ENCODE measurements at places on chromosomes 7 and 10.

DNA sequence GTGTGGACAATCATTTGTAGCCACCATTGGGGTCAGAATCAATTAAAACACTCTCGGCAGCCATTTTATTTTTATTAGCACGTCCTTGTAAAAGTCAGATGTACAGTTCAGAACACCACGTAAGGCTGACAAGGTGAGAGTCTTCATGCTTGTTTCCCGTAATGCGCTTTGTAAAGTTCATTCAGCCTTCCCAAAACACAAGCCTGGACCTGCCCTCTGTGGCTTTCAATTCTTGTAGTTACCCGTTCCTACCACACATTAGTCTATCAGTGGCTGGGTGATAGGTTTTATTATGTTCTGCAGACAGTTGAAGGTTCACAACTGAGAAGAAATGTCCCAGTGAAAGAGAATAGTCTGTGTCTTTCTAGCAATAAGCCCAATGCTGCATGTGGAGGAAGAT lies 35.4 kb downstream of the GAD2 start:
- no peak for DNase-seq

- no peak for DNase-seq
Observed at GRCh38 chr10:112896722-112897121, 53.3 kb upstream of the TCF7L2 start.

GRCh38 chr7:112160130-112160770 lies 45.9 kb downstream of the DOCK4 start:
- DNase-seq, result peak; percentile 10

- no peak for DNase-seq
Observed at GRCh38 chr7:49866076-49866735, 92.8 kb downstream of the VWC2 start.

DNA sequence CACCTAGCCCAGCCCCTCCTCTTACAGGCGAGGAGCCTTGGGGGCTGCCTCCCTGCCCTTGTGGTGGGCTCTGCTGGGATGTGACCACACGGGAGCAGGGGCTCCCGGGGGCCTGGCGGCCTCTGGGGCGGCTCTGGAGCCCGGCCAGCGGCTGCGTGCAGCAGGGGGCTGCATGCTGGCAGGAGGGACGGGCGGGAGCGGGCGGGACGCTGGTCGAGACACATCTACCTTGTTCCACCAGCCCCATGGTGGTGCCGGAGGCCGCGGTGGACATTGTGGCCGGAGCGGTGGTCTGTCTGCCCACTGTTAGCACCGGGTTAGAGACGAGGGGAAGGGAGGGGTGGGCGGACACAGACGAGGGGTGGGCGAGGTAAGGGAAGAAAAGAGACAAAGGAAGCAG lies 38.6 kb downstream of the YKT6 start:
- no peak for DNase-seq

DNA sequence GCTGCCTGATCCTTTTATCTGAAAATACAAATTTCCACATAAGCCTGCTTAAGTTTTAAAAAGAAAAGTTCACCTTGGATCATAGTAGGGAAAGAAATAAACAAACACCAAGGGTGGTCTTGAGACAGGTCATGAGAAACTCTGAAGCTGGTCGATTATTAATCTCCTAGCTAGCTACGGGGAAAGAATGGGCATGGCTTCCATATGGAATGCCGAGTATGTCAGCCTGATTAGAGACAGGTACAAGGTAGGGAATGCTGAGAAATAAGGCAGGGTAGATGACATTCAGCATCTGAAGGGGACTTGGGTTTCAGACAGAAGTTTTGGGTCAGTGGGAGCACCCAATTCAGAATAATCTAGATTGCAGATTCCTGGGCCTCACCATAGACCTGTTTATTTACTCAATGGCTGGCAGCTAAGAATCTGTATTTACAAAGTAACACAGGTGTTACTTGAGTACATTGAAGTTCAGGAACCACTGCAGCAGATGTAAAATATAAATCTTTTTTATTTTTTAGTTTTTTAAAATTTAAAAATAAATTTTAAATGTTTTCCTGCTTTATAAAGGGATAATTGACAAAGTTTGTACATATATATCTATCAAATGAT lies 49.0 kb downstream of the SCIN start:
- no peak for DNase-seq

GRCh38 chr7:44748948-44749731 lies 493 bp downstream of the ZMIZ2 start:
- no peak for DNase-seq

GRCh38 chr7:93861325-93861949 lies 29.1 kb downstream of the TFPI2 start:
- DNase-seq, result no peak

DNA sequence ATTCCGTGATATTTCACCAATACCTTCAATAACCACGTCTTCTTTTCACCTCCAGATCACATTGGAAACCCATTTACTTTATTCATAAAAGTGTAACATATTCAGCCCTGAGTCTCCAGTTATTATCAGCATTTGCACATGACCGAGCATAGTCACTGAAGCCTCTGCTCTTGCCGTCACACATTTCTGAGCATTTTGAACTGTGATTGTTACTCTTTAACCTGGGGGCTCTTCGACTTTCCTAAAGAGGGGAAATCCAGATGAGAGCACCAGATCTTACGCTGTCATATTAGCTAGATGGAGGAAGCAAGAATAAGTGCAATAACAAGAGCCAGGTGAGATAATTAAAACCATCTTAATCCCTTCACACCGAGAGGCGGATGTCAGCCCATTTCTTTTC lies 260.0 kb upstream of the NRP1 start:
- no peak for DNase-seq

GRCh38 chr7:134034652-134035051 lies 92.5 kb upstream of the LRGUK start:
- no peak for DNase-seq

GRCh38 chr7:44247868-44248651 lies 47.3 kb downstream of the YKT6 start:
- no peak for DNase-seq

DNA sequence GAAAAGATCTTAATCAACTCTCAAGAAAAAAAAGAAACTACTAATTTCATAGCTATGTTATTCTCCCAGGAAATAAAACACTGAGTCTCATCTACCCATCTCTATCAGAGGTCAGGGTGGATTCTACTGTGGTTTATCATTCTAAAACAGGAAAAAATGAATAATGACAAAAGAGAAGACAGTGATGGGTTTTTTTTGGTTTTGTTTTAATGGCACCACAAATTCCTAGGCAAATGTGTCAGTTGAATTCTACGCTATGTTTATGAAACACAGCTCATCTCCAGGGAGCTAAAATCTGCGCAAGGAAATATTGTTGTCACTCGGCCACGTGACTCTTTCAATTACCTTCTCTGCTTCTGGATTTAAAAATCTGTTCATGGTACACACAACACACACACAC lies 393.4 kb upstream of the SORCS1 start:
- no peak for DNase-seq

DNA sequence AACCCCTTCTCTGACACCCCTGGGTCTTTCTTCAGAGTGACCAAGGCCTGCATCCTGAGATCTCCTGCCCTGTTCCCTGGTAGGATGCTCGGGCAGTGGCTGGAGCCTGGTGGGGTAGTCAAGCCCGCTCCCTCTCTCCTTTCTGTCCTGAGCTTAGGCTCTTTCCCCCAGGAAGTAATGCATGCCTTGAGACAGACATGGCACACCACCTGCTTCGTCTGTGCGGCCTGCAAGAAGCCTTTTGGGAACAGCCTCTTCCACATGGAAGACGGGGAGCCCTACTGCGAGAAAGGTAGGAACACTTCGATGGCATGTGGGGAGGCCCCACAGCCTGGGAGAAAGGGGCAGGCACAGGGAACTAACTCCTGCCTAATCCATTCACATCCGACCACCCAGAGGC lies 37.9 kb upstream of the BMPR1A start:
- no peak for DNase-seq

DNA sequence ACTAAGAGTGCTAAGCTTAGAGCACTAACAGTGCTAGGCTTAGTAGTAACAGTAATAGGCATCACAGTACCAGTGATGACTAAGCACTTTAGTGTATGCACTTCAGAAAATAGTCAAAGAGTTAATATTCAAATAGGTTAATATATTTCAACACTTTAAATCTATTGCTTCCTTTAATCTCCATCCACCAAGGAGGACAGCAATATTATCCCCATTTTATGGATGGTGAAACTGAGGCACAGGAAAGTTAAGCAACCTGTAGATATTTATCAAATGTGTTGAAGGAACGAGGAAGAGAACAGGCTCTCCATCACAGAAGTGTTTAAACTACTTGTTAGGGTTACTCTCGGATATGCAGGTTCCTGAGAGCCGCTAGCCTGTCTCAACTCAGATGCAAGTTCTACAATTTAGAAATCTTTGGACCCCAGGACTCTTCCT lies 165.5 kb downstream of the PRKAG2 start:
- DNase-seq, result no peak

GRCh38 chr10:31876652-31877352 lies 51.8 kb downstream of the ARHGAP12 start:
- DNase-seq, result peak; percentile 34

- DNase-seq, result no peak
Observed at GRCh38 chr10:6734286-6734685, 154.2 kb upstream of the PRKCQ start.

GRCh38 chr7:41592794-41593193 lies 110.1 kb downstream of the INHBA start:
- DNase-seq, result no peak

DNA sequence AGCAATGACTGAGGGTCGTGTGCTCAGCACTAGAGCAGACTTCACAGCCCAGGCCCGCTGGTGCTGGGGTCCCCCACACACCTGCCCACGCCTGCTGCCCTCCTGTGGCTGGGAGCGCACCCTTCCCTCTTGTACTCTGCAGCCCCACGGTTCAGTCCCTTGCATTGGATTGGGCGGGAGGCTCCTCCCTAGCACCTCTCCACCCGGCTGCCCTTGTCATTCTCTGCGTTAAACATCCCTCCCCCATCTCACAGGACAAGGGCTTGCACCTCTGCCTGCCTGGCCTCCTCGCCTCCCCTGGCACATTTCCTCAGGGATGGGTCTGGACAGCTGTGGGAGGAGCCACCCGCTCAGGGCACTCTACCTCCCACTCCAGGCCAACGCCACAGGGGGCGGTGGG lies 68.6 kb downstream of the ALOX5 start:
- no peak for DNase-seq

DNA sequence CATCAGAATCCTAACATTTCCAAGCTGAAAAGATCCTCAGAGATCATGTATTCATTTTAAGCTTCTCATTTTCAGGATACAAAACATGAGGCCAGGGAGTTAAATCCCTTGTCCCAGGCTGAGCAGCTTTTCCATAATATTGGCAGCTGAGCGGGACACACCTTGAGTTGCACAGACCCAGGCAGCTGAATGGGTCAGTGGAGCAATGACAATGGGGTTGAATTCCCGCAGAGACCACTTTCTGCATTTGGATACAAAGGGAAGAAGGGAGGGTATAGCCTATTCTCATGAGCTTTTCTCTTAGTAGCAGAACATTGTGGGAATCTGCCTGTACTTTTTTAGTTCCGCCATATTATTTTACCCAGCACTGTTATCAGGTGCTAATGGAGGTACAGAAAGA lies 49.5 kb downstream of the PRR15 start:
- DNase-seq, result no peak

Measured in fibroblast of skin of abdomen (primary cell).